ENCODE measurements at places on chromosomes 1 and 21.

DNA sequence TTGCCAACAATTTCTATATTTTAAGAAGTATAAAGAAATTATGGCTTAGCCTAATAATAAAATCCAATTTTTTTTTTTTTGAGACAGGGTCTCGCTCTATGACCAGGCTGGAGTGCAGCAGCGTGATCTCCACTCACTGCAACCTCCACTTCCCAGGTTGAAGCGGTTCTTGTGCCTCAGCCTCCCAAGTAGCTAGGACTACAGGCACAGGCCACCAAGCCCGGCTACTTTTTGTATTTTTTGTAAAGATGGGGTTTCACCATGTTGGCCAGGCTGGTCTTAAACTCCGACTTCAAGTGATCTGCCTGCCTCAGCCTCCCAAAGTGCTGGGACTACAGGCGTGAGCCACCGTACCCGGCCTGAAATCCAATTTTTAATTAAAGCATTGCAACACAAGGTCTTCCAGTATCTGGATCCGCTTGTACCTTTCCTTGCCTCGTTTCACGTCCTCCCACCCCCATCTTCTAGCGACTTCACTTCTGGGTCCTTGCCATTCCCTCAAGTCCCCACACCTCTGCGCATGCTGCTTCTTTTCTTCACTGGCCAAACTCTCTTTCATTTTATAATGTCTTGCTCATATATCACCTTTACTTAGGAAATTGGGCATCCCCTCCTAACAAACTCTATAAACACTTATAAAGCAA, 2.3 kb downstream of the FUBP1 start:
- DNase-seq = no peak

DNA sequence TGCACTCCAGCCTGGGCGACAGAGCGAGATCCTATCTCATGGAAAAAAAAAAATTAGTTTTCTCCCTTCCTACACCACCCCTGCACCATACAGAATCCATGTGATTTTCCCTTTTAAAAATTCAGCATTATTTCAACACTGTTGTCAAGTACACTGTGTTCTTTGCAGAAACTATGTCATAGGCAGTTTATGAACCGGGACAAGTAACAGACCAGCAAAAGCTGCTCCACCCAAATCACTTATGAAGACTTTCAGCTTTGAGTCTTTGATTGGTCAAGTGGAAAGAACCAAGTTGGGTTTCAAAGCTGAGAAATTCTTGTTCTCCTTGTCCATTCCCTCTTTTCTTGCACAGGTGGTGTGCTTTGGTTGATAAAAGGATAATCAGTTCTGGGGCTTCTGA, 173.0 kb downstream of the CDC7 start:
- no peak for DNase-seq

DNA sequence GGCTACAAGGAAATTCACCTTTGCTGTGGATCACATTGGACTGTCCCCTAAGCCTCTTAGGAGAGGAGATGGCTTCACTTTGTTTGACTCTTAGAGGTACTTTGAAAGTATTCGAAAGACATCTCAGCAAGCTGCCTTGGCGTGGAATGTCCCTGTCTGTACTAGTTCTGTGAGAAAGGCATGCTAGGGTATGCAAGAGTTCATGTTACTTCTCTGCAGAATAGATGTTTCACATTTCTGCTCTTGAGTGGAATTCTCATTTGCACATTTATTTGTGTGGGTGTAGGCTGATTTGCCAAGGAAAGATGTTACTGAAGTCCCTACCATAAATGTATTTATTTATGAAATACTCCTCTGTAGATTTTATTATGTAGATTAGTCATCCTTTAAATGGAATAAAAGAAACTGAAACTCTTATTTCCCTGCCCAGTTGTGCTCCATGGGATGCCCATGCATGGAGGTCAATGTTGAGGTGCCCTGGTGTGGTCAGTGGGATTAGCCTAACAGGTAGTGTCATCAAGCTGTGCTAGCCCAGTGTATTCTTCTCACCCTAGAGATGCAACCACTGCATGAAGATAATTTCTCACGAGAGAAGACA, 13.8 kb downstream of the MIA3 start:
- no peak for DNase-seq

DNA sequence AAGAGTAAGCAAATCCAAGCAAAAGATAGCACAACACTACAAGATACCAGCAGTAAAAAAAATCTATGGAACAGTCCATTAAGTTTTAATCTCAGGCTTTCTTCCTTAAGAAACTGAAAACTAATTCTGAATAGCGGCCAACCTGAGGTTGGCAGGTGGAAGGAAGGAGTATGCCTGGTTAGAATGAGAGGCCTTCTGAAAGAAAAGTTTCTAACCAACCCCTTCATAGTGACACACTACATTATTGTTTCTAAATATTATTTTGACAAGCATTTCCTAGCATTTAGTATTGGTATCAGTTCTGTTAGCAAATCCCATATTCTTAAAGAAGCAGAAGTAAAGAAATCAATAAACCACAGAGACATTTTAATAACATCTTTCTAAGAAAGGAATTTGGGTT, 205.7 kb upstream of the PTBP2 start:
- no peak for DNase-seq
